ELR (cell line): ENCODE measurements at places on chromosomes 2 and 18.

DNA sequence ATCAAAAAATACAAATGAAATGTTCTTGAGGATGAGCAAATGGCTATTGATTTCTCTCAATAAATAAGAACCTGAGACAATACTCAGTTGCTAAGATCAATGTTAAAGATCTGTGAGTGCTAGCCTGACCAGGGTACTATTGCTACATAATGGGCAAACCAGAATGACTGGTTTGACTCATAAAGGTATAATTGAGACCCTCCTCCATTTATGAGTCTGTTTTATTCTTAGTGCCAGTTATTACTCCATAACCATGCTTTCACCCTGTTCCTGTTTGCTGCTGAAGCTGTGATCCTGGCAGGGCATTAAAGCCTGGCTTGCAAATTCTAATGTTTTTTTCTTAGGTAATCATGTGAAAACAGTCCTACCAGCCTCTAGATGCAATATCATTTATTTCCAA is 56.6 kb upstream of the PPM1B start:
- DNase-seq, result no peak

GRCh38 chr18:12092398-12093229 is 1.0 kb upstream of the ANKRD62 start:
- DNase-seq, result peak; percentile 7

- DNase-seq, result no peak
Measured at GRCh38 chr2:104528101-104528500, 325.8 kb upstream of the POU3F3 start.

GRCh38 chr2:176584333-176584732 is 315.1 kb downstream of the MTX2 start:
- DNase-seq, result peak; percentile 80

GRCh38 chr2:101277111-101277510 is 24.4 kb downstream of the CNOT11 start:
- DNase-seq, result peak; percentile 19

DNA sequence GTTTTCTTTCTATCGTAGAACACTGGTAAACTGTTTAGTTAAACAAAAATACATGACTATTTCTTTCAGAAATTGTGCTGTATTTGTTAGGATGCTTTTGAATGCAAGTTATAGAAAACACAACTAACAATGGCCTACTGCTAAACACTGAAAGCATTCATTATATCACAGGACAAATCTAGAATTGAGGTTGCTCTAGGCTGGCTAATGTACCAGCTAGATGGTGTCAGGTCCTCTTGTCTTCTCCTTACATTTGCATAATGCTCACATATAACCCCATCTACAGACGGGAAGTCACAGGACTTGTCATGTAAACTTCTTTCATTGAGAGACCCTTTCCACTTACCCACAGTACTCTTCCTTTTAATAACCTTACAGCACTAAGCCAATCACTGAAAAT is 586.8 kb downstream of the DSC3 start:
- no peak for DNase-seq

DNA sequence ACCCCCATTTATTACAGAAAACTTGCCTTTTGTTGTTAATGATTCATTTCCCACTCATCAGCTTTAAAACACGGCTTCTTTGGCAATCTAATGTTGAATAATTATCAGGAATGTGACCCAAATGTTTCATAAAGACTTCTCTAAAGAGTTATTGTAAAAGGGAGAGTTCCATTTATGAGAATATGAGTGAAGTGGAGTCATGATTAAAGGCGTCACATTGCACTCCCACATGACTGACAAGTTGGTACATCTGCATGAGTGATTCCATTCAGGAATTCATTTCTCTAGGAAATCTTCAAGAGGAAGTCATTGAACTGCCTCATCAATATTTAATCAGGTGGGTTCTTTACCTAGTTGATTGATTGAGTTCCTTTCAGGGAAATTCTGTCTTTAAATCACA is 184.8 kb downstream of the LNPK start:
- peak; percentile 9 for DNase-seq

DNA sequence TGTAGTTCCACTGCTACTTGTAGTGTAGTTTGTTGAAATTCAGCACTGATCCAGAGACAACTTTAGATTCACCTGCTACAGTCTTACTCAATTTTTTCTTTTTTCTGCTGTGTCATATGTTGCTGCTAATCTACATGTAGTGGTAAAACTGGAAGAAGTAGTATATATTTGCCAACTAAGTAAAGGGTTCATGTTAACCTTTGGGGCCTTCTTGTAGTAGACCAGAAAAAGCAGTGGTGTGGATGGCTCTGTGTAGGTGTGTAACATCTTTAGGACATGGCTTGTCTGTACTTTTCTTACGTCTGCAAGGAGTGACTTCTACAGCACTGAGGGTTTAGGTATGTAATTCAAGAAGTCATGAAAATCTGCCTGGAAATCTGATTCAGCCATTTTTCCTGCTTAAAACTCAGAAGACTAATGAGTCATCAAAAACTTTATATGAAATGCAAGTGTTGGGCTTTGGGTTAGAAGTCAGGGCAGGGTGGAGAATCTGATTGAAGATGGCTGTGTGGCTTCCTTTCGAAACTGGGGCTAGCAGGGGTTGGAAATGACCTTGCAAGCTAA is 8.4 kb downstream of the PTPRM start:
- peak; percentile 85 for DNase-seq

DNA sequence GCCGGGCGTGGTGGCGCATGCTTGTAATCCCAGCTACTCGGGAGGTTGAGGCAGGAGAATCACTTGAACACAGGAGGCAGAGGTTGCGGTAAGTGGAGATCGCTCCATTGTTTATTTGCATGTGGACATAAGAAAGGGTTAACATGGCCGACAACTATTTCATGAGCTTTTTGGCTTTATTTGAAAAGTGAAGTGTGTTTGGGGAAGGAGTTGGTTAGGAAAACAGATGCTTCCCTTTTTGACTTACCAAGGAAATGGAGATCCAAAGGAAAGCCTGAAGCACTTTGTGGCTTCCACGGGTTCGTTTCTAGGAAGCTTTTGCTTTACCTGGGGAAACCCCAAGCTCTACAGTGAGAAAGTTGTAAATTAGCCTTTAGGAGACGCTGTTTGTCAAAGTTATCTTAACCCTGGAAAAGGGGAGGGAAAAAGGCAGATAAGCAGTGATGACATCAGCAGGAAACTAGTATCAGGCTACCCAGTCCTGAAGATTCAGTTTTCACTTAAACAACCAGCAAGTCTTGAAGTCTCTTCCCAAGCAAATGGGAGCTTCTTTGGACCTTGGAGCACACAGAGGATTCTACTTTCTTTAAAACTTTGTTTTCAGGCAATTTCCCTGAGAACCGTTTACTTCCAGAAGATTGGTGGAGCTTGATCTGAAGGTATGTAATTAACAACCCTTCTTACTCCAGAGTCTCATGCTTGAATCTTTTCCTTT is at the start of gene CASP10:
TSS of gene CASP10 (plus strand) at position 492 of the 715 bp plus-strand sequence. CDS start 2,637 bp downstream, outside the sequence.
- peak; percentile 72 for DNase-seq
